ENCODE measurements at places on chromosomes 7 and 10.

- DNase-seq: no peak
Measured at GRCh38 chr10:126253611-126253998, 134.7 kb downstream of the ADAM12 start.

DNA sequence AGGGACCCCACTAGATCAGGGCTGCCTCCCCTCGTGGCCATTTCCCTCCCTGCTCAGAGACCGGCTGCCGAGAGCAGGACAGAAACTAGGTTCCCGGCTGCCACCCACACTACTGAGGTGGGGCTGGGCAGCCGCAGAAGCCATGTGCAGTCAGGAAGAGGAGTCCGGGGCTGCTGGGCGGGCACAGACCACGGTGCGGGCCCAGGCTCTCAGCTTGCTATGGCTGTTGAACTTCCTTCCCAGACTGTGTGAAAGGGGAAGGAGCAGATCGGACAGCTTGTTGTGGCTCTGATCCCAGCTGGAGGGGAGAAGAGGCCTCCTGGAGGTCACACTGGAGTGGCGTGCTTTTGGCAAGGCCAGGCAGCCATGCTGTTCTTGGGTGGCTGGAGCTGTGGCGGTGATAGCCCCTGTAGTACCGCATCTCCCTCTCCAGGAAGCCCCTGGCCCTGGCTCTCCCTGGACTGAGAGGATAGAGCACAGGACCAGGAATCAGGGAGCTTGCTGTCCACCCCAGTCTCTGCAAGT, 56.8 kb downstream of the HK1 start:
- DNase-seq: no peak

DNA sequence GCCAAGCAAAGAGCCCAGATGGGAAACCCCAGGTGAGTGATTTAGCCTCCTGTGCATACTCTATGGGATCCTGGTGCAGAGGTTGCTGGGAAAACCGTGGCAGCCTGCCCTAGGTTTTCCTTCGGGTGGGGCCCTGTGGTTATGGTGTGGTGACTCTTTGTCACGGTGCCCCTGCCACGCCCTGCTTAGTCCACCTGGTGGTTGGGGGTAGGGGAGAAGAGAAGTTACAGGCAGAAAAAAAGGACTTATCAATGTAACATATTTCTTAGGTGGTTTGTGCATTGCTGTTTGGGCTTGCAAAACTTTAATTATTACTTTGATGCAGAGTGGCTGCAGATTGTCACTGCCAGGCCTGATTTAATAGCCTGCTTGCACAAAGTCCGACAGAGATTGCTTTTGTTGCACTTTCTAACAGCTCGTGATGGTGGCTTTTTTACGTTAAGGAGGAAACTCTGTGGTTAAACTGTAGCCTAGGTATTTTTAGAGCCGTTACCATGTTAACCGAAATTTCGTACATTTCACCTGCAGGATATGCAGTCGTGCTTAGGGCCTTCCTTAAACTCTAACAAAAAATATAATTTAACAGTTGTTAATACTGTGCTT, 197.4 kb downstream of the RNLS start:
- DNase-seq: peak; percentile 78

DNA sequence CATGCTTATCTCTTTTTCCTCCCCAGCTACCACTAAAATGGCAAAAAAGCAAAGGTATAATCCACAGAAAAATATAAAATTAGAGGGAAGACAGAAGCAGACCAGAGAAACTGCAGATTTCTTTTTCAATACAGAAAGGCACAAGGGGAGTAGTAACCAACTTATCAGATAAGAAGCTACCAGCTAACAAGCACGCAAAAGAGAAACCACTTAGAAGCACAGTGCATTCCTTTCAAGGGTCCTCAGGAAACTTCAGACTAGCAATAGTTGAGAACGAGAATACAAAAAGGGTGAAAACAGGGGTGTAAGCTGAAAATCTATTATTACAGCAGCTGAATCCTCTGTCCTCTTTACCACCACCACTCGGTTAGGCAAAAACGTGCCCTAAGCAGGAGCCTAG, 9.9 kb upstream of the OR2A5 start:
- DNase-seq: no peak

- no peak for DNase-seq
Measured at GRCh38 chr7:49397750-49398149, 375.7 kb upstream of the VWC2 start.

DNA sequence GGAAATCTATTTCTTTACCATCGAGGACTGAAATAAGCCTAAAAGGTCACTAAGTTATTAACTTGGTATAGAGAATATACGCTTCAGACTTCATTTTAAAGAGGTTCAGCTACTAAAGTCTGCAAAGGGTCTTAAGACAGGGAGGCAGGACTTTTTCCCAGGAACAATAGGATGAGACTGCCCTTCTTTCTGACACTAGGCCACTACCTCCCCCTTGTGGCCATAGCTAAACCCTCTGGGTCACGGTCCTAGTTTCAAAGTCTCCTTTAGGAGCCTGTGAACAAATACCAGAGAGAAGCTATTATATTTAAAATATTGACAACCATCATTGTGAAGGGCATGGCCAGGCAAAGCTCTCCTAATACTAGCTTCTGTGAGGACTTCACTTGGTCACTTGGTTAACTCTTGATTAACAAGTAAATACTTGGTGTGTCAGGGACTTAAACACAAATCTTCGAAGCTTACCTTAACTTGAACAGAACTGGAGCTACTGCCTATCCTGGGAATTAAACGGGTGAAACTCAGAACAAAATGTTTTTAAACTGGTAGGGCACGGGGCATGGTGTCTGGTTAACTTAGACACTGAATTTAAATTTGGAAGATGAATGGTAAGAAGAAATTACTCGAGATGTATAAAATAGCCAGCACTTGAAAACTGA, 75.6 kb downstream of the CCDC6 start:
- no peak for DNase-seq

DNA sequence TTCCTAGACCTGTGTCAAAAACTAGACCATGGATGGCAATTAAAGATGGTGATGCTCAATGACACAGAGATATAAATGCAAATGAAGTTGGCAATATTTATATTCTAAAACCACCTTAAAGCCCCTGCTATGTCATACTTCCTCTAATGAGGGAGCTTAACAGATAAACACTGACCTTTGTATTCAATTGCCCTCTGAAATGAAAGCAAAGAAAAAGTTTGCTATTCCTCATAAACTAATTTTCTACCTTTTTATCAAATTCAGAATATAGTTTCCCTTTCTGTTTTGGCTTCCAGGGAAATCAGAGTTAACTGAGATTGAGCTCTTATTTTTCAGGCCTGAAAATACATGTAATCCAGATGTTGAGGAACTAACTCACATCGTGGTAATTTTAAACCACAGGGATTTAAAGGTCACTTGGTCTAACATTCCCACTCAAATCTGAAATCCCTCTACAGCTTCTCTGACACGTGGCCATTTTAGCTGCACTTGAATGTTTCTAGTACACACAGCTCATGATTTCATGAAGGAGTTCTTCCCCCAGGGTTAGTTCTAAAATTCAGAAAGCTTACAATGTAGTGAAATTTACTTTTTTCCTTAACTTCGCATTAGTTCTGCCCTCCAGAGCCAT, 37.9 kb upstream of the ABCB5 start:
- DNase-seq: no peak

DNA sequence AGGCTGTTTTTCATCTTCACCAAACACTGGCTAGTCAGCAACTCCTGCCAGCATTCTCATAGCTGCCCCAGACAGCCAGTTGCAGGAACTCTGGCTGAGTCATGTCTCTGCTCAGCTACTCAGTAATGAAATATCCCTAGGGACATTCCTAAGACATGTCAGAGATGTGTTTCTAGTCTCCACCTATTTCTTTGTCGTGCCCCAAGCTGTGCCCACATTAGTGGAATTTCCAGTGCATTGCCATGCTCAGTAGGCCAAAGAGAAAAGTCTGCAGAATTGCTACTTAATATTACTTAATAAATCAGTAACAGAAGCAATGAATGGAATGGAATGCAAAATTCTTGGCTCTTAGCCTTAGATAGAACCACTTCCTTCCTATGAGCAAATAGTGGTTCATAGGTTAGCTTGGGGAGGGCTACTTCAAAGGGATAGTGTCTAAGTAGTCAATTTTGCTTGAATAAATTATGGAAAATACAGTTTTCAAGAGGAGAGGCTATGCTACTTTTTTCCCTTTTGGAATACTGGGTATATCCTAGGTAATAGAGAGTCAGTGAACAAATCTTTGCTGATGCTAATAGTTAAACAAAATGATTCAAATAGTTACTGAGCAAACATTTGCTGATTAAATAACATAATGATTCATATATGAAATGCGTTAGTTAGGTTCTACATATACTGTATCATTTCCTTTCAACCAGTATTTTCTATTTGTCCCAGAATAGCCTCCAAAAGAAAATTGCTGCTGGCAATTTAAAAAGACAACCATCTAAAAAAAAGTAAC, 23.6 kb upstream of the SEMA3C start:
- no peak for DNase-seq

DNA sequence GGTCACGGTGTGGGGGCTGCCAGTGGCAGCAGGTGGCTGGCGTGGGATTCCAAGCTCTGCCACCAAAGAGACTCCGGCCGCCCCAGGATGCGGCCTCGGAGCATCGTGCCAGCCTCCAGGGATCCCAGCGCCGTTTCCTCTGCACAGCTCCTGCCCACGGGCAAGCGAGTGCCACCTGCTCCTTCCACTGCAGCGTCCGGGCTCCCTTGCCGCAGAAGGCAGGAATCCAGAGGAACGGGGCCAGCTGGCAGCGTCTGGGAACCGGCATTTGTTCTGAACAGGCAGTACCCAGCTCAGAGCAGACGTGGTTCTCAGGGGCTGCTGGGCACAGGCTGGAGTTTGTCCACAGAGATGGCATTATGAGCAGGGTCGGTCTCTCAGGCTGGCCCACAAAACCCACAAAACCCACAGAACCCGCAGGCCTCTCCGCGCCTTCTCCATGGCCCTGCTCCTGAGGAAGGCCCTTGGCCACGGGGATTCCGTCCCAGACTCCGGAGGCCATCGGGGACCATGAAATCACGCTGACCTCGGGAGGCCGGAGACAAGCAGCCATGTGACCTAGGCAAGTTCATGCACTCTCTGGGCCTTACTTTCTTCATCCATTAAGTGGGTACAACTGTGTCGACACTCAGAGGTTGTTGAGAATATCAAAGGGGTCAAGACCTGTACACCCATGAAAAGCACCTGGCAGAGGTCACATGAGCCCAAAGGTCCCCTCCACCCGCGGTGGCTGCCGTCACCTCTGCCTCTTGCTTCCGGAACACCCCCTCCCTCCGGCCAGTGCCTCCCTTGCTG, 72.1 kb upstream of the TNRC18 start:
- peak; percentile 83 for DNase-seq

- no peak for DNase-seq
Measured at GRCh38 chr7:34158368-34159153, 253.2 kb downstream of the BMPER start.

GRCh38 chr7:128812514-128813168, 17.6 kb upstream of the FLNC start:
- no peak for DNase-seq

DNA sequence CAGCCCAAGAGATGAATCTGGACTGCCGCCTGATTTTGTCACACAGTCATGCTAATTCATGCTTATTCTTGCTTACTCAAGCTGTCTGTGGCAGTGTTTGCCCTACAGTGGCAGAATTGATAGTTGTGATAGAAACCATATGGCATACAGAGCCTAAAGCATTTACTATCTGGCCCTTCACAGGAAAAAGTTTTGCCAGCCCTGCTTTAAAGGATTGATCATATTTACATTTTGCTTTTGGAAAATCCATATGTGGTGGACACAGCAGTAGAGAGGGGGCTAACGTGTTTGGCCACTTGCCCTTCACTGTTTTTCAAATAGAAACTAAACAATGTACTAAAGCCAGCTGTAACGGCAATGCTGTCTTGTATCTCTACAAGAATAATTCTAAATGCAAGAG, 974.0 kb upstream of the GHITM start:
- no peak for DNase-seq

DNA sequence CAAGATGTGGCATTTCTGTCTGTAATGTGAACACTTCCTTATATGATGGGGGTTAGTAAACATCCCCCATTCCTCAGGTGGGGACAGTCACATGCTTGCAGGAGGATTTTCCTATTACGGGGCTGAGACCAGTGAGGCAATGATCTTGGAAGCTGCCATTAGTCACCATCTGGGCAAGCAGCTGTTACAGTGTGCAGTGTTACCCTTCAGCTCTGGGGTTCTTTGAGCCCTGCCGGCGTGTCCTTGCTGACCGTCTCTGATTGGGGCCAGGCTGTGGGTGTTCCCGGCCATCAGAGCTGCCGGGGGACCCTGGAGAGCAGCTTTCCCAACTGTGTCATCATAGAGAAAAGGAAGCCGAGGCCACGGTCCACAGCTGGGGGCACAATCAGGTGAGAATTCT, 126.8 kb upstream of the FAM20C start:
- DNase-seq: no peak

- DNase-seq: no peak
Measured at GRCh38 chr10:79350407-79351154, 3.3 kb downstream of the PPIF start.

DNA sequence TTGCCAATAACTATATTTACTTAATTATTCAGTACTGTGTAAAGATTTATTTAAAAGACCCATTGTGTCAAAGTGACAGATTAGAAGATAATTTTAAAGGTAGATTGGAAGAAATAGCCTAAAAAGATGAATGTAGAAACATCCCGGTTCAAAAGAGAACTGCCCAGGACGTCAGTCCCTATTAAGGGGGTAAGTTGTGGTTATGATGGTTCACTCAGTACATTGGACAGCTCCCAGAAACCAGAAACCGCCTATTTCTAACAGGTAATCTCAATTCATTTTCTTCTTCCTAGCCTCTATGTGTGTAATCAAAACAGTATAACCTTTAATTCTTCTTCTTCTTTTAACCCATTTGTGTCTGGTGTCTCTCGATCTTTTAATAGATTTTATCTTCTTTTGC, 1.5 kb upstream of the FERD3L start:
- DNase-seq: no peak

GRCh38 chr10:56547163-56547562, 186.1 kb upstream of the ZWINT start:
- no peak for DNase-seq

GRCh38 chr10:117681104-117681503, 138.6 kb downstream of the EMX2 start:
- no peak for DNase-seq

DNA sequence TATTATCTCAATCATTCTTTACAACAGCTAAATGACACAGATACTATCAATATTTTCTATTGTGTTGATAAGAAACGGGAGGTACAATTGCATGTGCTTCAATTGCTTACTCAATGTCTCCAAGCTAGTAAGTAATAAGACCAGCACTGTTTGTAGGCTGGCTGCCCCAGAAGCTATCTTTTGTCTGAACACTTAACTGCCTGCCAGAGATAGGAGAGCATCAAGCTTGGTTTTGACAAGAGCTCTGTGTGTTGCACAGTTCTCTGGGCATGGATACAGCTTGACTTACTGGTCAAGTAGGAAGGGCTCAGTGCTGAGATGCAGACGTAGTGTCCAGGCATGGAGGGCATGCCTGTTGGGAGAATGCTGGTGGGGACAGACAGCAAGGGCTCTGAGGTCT, 26.3 kb upstream of the CAPZA2 start:
- no peak for DNase-seq

- DNase-seq: no peak
Measured at GRCh38 chr7:24724451-24725190, 32.6 kb downstream of the GSDME start.

- DNase-seq: no peak
Measured at GRCh38 chr7:16587790-16588189, 57.8 kb downstream of the ANKMY2 start.

GRCh38 chr10:70564901-70565351, 37.6 kb downstream of the PRF1 start:
- no peak for DNase-seq

Data from C1 segment of cervical spinal cord (tissue), 14 donors.